ENCODE measurements at places on chromosomes 4 and X. TPM values are rescaled to one million over a fixed set of nuclear protein-coding genes. Genes with fewer than 3 reads are reported as not detected.

Gene DKK2
- 2.5 TPM for total RNA-seq

GRCh38 chrX:38205039-38205438 lies 15.6 kb downstream of the SRPX start:
- H3K36me3 ChIP-seq: no peaks in the 10 kb centered on the region
- H3K27ac ChIP-seq: no peak overlapping the region
- H3K4me3 ChIP-seq: no peak overlapping the region
- no peak for DNase-seq
- no peaks in the 10 kb centered on the region for H3K4me1 ChIP-seq
- H3K27me3 ChIP-seq: no peaks in the 10 kb centered on the region

Gene FAM13A
- 60.3 TPM for total RNA-seq

Gene HSFX3
- not detected for total RNA-seq

DNA sequence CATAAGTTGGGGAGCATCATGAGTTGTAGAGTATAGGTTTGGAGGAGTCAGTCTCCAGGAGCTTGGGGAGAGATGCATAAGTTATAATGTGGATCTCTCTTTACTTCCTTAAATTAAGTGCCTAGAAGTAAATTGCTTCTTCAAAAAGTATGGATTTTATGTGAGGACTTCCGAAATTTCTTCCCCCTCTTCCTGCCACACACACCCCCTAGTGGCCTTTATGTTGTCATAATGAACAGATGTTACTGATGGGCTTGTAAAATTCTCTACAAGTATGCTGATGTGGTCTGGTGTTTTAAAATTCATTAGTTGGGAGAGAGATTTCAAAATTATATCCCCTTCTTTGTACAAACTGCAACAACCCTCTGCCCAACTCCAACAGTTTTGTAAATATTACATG lies 2.3 kb upstream of the METTL14 start:
- H3K4me3 ChIP-seq: no peak overlapping the region
- H3K27me3 ChIP-seq: no peaks in the 10 kb centered on the region
- DNase-seq: no peak
- H3K27ac ChIP-seq: no peak overlapping the region

- no peak overlapping the region for H3K4me3 ChIP-seq
- H3K36me3 ChIP-seq: no peaks in the 10 kb centered on the region
- H3K27me3 ChIP-seq: no peaks in the 10 kb centered on the region
These were observed 23.6 kb upstream of the VAMP7 start for GRCh38 chrX:155857561-155857960.

GRCh38 chr4:42148425-42148824 lies 4.0 kb downstream of the BEND4 start:
- no peak overlapping the region for H3K27ac ChIP-seq
- H3K27me3 ChIP-seq: peaks cover 2% of the 10 kb centered on the region
- no peak for DNase-seq
- no peaks in the 10 kb centered on the region for H3K4me1 ChIP-seq

Gene CCNB3
- total RNA-seq: not detected

- DNase-seq: no peak
- no peak overlapping the region for H3K4me3 ChIP-seq
- H3K36me3 ChIP-seq: no peaks in the 10 kb centered on the region
- no peaks in the 10 kb centered on the region for H3K27me3 ChIP-seq
These were observed 14.6 kb downstream of the SYTL4 start for GRCh38 chrX:100717363-100717762.

DNA sequence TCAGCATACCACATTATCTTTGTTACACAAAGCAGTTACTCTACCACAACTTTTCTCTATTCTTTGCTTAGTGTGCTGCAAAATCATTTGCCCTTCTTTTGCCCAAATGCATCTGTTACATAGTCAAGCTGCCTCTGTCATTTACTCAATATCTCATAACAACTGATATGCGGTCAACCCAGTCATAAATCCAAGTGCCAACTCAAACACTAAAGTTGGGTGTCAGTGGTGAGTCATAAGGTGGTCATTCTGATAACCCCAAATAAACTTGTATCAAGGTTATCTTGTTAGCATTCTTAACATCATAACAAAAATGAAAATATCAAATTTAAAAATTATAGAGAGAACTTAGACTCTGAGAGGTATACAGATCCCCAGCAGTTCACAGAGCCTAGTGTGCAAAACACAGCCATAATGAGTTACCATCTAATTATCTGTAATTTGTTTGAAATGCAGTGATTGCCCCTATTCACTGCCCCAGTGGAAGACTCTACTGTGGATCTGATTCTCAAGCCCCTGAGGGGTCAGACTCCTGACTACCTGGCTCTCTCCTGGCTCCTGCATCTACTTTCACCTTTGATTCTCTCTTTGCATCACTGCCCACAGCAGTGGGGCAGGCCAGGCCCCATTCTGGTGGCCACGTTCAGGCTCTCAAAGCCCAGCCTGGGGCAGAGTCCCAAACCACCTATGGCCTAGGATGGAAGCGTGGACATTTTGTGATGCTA lies 29.2 kb downstream of the TBC1D9 start:
- H3K27me3 ChIP-seq: no peaks in the 10 kb centered on the region
- no peaks in the 10 kb centered on the region for H3K36me3 ChIP-seq
- H3K27ac ChIP-seq: no peak overlapping the region
- H3K4me3 ChIP-seq: no peak overlapping the region

GRCh38 chr4:23058165-23058776 lies 365.5 kb downstream of the GBA3 start:
- no peaks in the 10 kb centered on the region for H3K27me3 ChIP-seq
- DNase-seq: no peak
- no peak overlapping the region for H3K27ac ChIP-seq
- H3K4me1 ChIP-seq: no peaks in the 10 kb centered on the region
- H3K4me3 ChIP-seq: no peak overlapping the region
- no peaks in the 10 kb centered on the region for H3K36me3 ChIP-seq

DNA sequence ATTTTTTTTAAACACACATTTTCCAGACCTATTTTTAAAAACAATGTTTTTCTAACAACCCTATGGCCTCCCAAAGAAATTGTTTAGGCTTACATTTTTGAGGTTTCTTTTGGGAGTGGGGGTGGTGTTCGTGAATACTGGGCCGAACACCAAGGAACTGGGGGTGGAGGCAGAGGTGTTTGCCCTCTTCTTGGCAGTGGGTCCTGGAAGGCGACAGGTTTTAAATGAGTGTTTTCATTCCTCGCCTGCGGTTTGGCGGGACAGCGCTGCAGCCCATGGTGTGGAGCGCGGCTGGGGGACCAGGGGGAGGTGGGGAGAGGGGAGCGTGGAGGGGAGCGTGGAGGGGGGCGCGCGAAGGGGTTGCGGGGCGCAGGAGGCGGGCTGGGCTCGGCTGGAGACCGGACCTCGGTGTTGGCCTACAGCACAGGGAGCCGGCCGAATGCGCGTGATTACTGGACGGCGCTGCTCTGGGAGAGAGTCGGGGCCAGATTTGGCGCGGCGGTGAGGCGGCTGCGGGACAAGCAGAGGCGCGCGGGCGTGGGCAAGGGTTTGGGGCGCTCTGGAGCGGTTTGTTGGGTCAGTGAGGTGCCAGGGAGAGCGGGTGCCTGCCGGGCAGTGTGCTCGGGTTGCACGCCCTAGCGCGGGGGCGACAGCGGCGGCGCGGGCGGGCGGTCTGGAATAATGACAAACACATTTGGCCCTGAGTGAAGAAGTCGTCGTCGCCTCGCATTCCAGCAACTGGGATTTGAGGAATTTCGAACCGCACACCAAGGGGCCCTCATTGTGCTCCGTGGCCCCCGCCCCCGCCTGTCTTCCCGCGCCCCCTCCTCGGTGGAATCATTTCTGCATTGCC lies 764 bp downstream of the PDGFRA start:
- peak; percentile 64 for DNase-seq
- H3K36me3 ChIP-seq: no peaks in the 10 kb centered on the region
- peak overlapping the region; percentile 78 for H3K4me3 ChIP-seq
- H3K4me1 ChIP-seq: no peaks in the 10 kb centered on the region
- peak overlapping the region; percentile 86 for H3K27ac ChIP-seq

Gene GAGE12H
- total RNA-seq: not detected

- no peak for DNase-seq
- no peak overlapping the region for H3K4me3 ChIP-seq
- no peak overlapping the region for H3K27ac ChIP-seq
- H3K4me1 ChIP-seq: no peaks in the 10 kb centered on the region
- H3K36me3 ChIP-seq: no peaks in the 10 kb centered on the region
These were observed 276.9 kb upstream of the PCDH7 start for GRCh38 chr4:30443289-30443688.

Gene LIMCH1
- total RNA-seq: 177 TPM

GRCh38 chr4:112908511-112908910 lies 140.9 kb upstream of the ANK2 start:
- H3K4me1 ChIP-seq: no peaks in the 10 kb centered on the region
- H3K4me3 ChIP-seq: no peak overlapping the region
- no peak overlapping the region for H3K27ac ChIP-seq
- no peaks in the 10 kb centered on the region for H3K27me3 ChIP-seq
- no peaks in the 10 kb centered on the region for H3K36me3 ChIP-seq

DNA sequence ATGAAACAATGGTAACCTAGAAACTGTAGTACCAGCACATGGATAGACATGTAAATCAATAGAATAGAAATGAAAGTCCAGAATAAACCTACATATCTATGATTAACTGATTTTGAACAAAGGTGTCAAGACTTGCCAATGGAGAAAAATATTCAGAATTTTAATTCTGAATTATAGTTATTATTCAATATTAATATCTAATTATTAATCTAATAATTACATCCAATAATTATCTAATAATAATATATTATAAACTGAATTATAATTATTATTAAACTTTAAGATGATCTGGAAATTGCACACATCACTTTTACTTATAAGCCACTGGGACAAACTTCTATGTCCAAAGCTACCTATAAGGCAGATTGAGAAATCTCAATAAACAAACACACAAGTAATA lies 1365.2 kb upstream of the ADGRL3 start:
- H3K4me3 ChIP-seq: no peak overlapping the region
- no peak overlapping the region for H3K27ac ChIP-seq
- no peak for DNase-seq

GRCh38 chr4:7192252-7193029 lies at the start of gene SORCS2:
TSS of gene SORCS2 (plus strand) at chr4:7192538.
- H3K27ac ChIP-seq: no peak within 1 kb of the TSS
- peak within 1 kb of the TSS; percentile 63 for H3K4me3 ChIP-seq
- H3K27me3 ChIP-seq: no peaks in the 10 kb centered on the region
- peak; percentile 71 for DNase-seq
- H3K36me3 ChIP-seq: no peaks in the 10 kb centered on the region
